Tongue (tissue), 3 donors: ENCODE measurements at places on chromosomes 5 and 9. TPM values are rescaled to one million over a fixed set of nuclear protein-coding genes. Genes with fewer than 3 reads are reported as not detected.

GRCh38 chr9:129726322-129727160, 26.3 kb downstream of the PTGES start:
- DNase-seq = peak; percentile 71

DNA sequence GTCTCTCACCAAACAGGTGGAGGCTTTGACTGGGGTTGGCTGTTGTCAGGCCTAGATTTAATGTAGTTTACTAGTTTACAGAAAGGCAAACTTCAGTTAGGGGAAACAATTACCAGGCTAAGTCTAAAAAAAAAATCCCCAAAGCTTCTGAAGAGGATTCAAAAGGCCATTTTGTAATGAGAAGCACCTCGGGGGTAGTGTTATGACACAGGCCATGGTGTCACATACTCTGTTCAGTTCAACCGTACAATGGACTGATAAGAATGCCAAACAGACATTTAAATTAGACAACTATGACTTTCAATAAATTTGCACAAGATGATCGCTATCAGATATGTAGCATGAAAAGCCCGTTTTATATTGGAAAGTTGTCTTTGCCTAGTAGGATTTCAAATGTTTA, 120.1 kb upstream of the PCA3 start:
- DNase-seq = no peak

DNA sequence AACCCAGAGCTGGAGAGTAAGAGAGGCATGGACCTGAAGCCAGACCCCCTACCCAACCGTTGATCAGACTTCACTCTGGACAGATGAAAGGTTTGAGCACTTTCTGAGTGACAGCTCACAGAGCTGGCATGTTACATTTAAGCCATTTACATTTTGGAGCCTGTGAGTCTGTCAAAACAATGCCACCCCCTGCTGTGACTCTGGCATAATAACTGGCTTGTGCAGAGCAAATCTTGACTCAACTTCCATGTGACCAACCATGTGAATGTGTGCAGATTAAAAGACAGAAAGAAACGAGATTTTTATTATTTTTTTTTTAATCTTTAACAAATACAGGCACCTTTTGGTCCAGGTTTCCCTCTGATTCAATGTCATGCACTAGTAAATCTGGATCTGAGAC, 48.5 kb downstream of the MFAP3 start:
- no peak for DNase-seq

DNA sequence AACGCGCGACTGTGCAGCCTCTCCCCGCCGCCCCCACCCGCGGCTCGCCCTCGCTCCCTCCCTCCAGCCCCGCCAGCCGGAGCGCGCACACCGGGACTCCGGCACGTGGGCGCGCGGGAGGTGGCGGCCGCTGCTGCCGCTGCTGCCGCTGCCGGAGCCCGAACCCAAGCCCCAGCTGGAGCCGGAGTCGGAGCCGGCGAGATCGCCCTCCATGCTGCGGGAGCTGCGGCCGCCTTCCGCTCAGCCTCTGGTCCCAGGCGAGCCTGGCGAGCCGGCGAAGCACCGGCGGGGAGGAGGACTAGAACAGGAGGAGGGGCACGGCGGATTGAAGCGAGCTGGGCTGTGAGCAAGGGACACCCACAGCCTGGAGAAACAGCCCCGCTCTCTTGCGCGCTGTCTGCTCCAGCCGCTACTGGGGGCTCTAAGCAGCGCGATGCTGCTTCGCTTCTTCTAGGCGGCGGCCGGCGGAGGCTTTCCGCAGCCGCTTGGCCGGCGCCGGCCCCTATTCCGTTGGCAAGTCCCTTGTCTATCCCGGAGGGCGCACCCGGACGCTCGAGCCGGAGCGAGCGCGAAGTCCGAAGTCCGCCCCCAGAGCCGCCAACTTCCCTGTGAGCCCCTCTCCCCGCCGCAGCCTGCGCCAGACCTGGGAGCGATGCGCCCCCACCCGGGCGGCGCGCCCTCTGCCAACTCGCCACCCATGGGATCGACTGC, 598.7 kb upstream of the SGCD start:
- DNase-seq = peak; percentile 85

GRCh38 chr5:176614805-176615478, 5.0 kb upstream of the GPRIN1 start:
- no peak for DNase-seq

DNA sequence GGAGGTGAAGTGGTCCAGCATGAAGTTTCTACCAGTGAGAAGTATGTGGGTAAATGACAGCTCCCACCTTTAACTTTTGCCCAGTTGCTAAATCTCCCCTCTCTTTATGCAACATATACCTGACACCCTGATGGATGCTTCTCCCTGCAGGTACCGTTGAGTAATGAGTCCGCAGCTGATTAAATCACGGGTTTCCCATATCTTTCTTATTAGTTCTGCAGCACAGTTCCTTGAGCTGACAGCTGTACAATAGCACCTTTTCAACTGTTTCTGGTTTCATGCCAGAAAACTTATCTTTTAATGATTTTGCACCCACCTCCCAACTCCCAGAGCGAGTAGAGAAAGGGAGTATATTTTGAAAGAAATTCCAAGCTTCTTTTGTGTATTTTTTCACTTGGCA, 161.0 kb upstream of the TUT7 start:
- no peak for DNase-seq

The ACER2 gene
- total RNA-seq = 1.7 TPM

The DDX31 gene
- 11.2 TPM for total RNA-seq

DNA sequence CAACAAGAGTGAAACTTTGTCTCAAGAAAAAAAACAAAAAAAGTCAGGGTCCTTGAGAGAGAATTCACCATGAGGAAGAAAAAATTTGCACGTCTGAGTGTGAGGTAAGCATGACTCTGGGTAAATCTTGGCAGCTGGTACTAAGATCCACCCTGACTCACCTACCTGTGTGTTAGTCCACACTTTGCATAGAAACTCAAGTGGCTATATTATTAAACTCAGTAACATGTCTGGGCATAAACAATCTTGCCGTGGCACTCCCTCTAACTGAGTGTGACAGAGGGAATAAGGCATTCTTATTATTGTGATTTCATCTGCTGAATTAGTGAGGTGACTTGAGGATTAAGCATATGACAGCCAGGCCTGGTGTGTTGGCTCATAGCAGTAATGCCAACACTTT, 259.4 kb upstream of the VLDLR start:
- DNase-seq = no peak

DNA sequence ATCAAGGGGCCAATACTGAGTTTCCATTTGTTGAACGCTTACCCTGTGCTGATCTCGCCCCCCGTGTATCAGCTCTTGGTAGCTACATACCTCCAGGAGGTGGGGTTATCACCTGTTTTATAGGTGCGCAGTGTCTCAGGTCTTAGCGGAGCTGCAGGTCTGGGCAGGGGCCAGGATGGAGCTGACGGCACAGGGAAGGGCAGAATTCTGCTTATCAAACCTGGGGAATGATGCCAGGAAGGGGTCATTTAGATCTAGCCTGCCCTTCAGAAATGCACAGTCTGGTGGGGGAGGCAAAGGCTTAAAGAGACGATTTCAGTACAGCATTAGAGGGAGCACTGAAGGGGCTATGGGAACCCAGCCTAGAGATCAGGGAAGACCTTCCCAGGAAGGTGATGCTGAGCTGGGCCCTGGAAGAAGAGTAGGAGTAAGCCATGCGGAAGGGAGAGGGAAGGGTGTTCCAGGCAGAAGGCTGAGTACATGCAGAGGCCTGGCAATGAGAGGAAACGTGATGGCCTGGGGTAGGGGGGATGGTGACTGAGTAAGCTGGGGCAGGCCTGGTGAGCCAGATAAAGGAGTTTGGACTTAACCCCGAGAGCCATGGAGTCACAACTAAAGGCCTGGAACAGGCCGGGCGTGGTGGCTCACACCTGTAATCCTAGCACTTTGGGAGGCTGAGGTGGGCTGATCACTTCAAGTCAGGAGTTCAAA, 31.5 kb downstream of the OLFML2A start:
- no peak for DNase-seq

The GALNT12 gene
- total RNA-seq = 6.2 TPM

The IFNA21 gene
- total RNA-seq = not detected

DNA sequence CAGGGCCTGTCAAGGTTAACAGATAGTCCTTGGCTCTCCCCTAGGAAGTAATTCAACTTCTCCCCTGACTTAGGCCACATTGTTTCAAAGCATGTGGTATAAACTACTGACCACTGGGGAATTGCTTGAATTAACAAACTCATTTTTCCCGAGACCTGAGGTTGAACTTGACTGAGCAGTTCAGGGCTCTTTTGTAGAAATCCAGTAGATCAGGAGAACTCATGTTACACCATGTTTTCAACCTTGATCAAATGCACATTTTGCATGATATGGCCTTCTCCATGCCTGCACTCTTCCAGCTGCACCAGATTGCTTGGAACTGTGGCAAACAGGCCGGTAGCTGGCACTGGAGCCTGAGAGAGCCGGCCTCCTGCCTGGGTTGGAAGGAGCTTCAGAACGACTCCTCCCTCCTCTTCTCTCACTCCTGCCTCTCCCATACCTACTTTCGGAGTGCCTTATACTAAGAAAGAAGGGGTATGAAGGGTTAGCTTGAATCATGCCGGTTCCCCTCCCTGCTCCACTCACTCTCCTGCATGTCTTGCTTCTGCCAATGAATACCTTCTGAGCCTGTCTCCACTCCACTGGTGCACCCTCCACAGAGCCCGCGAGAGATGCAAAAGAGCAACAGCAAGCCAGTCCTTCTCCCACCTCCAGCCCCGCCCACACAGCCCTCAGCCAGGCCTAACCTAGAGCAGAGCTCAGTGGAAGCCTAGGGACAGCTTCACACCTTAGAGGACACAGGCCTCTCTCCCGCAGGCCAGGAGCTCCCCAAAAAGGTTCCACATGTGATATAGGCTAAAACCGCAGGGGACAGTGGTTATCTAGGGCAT, 159.4 kb downstream of the MACROH2A1 start:
- no peak for DNase-seq

The RAB3C gene
- 0.21 TPM for total RNA-seq

GRCh38 chr5:37532976-37533740, 154.0 kb downstream of the WDR70 start:
- DNase-seq = no peak

GRCh38 chr9:120514405-120514804, 65.6 kb downstream of the CDK5RAP2 start:
- DNase-seq = no peak

DNA sequence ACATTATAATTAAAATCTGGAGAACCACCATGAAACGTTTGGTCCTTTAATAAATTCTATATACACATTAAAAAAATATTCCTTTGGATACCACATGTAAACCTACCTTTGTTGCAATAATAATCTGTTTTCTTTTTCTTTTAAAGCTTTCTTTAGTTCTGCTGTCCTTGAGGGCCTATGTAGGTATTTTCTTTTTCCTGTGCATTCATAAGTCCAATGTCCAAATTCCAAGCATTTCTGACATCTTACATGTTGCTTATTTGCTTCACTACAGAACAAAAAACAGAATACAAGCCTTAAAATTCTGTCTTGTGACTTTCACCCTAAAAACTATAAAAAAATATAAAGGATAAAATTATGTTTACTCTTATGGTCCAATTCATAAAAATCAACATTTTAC, 19.7 kb downstream of the ZCCHC10 start:
- DNase-seq = no peak

GRCh38 chr9:123414204-123414603, 58.2 kb downstream of the CRB2 start:
- DNase-seq = no peak

DNA sequence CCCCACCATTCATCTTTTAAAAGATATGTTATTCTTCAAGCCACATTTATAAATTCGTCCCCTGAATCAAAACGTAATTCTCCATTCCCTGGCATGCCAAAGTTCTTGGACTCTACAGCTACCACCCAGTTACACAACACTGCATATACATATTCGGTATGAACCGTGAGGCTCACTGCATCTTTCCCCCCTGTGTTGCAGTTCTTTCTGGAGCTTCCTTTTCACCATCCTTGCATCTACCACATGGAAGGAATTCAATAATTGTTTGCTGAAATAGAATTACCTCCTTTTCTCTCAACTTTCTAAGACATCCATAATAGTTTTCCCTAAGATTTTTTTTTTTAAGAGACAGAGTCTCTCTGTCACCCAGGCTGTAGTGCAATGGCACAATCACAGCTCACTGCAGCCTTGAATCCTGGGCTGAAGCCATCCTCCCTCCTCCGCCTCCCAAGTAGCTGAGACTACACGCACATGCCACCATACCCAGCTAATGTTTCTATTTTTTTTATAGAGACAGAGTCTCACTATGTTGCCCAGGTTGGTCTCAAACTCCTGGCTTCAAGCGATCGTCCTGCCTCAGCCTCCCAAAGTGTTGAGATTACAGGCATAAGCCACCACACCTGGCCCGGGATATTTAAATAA, 3.3 kb downstream of the LPAR1 start:
- DNase-seq = no peak

GRCh38 chr5:142664636-142665035, 21.3 kb downstream of the FGF1 start:
- DNase-seq = no peak

The CYLC2 gene
- not detected for total RNA-seq

GRCh38 chr9:98807814-98808195, 335 bp downstream of the GALNT12 start:
- peak; percentile 21 for DNase-seq

The GABRA6 gene
- not detected for total RNA-seq

GRCh38 chr5:95924720-95925377, 36.8 kb downstream of the ELL2 start:
- DNase-seq = peak; percentile 35

The TRIM41 gene
- total RNA-seq = 20.9 TPM

- DNase-seq = no peak
Observed at GRCh38 chr5:131430794-131431193, 166.9 kb downstream of the CDC42SE2 start.

GRCh38 chr9:97855486-97855875, 2.5 kb downstream of the FOXE1 start:
- DNase-seq = no peak

The KLHL9 gene
- total RNA-seq = 40.7 TPM

GRCh38 chr5:157108976-157109375, at the start of gene HAVCR2:
TSS of gene HAVCR2 (minus strand) at chr5:157109044. CDS start at chr5:157108983, 61 bp downstream.
- no peak for DNase-seq

DNA sequence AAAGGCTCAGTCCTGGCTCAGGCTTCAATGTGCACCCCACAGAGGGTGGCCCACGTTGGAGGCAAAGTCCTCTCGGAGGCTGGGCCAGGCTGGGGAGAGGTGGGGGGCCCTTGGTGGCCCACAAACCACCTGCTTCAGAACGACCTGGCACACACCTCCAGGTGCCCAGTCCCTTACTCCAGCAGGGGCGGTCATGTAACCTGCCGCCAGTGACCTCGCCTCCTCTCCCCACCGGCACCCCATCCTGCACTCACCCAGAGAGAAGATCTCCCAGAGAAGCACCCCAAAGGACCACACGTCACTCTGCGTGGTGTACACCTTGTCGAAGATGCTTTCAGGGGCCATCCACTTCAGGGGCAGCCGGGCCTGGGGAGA, 22.5 kb upstream of the SCGB3A1 start:
- no peak for DNase-seq

- no peak for DNase-seq
Observed at GRCh38 chr5:3957658-3958057, 362.0 kb downstream of the IRX1 start.

DNA sequence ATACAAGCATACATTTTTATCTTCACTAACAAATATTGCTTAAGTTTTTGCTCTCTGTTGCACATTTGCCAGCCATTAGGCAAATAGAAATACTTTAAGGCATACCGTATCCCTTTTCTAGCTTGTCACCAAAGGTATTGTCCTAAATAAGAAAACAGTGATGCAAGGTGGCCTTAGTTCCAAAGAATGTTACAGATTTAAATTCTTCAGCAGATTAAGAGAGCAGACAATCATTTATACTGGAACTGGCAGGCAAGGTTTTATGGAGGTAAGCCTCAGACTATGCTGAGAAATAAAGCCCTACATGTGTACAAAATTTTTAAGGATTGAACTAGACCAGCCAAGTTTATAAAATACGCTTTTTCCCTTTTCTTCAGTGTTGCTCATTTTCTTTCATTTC, 247.8 kb downstream of the IZUMO3 start:
- DNase-seq = no peak

- no peak for DNase-seq
Observed at GRCh38 chr5:95334900-95335538, 50.1 kb upstream of the MCTP1 start.
